EL (cell line): ENCODE measurements at places on chromosomes 3 and 15.

DNA sequence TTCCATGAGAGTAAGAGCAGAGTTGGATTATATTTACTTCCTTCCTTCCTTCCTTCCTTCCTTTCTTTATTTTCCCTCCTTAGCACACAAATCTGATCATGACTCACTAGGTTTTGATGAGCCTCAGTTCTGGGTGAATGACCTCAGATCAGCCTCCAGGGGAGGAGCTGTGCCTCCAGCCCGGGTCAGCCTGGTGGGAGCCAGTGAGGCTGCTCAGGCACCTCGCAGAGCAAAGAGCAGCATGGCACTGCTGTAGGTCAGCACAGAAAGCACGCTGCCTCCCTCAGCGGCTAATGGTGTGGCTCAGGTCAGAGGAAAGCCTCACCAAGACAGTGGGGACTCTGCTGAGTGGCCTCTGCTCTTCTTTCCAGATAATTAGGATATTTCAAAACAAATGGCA, 108.5 kb downstream of the SYNPR start:
- peak; percentile 2 for DNase-seq

GRCh38 chr3:24145981-24146822, 201.1 kb downstream of the NR1D2 start:
- peak; percentile 96 for DNase-seq

DNA sequence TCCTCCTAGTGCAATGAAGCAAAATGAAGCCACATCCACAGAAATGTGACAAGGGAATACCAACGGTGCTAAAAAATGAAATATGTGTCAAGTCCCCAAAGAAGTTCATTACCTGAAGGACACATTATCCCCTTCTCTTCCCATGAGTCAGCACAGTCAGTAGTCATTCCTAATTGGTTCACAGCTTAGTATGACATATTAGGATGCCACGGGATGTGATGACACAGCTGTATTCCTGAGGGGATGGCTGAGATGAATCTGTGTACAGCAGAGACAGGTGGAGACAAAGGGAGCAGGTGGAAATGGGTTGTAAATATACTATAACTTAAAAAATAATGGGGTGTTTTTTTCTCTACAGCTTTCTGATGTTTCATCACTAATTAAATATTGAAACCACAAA, 273.4 kb downstream of the ARRDC4 start:
- DNase-seq, result no peak

- DNase-seq, result no peak
Measured at GRCh38 chr3:28215407-28215806, 26.0 kb upstream of the CMC1 start.

- DNase-seq, result no peak
Measured at GRCh38 chr3:16909802-16910201, 25.0 kb downstream of the PLCL2 start.

GRCh38 chr3:49198611-49199230, 27.3 kb downstream of the KLHDC8B start:
- no peak for DNase-seq

DNA sequence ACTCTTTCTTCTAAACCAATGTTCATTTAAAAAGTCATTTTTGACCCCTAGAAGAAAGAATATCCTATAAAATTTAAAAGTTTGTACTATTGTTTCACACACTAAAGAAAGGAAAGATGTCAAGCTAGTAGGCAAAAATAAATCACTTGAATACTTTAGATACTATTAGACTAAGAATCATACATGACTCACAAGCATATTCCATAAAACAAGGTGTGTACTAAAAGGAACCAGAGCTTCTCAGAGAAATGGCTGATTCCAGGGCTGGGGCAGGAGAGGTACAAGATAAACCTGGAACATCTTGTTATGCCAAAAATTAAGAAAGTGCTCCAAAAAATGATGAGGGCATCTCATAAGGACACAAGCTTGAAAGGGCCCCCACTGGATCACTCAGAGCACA, 8.7 kb downstream of the DLG1 start:
- DNase-seq, result peak; percentile 18

DNA sequence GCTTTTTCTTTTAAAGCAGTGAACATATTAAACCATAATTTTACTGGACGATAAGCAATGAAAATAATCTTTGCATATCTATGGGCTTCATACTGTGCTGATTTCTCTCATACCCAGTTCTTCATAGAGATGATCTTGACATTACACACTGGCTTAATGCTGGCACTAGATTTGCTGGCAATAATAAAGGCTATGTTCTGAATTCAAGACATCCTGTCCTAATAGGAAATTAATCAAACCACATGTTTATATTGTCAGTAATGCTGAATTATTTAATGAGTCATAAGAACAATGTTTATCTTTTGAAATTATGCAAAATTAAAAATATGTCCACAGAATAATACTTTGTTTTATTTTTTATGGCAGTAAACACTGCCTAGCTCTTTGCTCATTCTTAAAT, 643.2 kb downstream of the OTOL1 start:
- no peak for DNase-seq

DNA sequence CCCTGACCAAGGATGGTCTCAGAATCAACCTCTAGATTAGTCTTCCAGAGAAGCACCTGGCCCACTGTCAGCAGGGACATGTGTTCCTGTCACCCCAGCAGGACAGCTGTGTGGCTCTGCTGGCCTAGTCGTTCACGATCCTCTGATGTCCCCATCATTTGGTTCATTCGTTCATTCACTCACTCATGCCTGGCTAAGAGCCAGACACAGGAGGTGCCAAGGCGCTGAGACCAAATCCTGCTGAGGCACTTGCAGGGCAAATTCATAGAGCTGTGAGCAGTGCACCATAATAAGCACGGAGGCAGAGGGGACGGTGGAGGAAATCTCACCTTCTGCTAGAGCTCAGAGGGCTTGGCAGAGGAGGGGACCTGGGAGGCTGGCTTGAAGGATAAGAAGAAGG, 49.9 kb upstream of the FGD5 start:
- no peak for DNase-seq

DNA sequence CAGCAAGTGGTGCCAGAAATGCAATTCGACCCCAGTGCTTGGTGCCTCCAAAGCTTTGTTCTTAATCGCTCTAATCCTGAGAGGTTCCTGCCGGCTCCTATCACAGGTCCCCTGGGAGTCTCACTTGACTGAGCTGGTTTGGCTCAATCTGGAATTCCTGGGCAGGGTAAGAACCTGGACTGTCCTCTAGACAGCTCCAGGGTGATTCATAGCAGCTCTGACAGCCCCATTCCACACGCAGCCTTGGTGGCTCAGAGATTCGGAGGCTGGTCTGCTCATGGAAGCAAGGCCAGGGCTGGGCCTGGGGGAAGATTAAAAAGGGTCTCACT, 37.9 kb downstream of the MYO5C start:
- DNase-seq, result no peak

GRCh38 chr3:175716446-175716845, 857.3 kb downstream of the NAALADL2 start:
- peak; percentile 48 for DNase-seq

- no peak for DNase-seq
Measured at GRCh38 chr3:72427624-72428023, 420.6 kb downstream of the SHQ1 start.

GRCh38 chr3:147538034-147538433, 128.9 kb downstream of the ZIC1 start:
- no peak for DNase-seq

DNA sequence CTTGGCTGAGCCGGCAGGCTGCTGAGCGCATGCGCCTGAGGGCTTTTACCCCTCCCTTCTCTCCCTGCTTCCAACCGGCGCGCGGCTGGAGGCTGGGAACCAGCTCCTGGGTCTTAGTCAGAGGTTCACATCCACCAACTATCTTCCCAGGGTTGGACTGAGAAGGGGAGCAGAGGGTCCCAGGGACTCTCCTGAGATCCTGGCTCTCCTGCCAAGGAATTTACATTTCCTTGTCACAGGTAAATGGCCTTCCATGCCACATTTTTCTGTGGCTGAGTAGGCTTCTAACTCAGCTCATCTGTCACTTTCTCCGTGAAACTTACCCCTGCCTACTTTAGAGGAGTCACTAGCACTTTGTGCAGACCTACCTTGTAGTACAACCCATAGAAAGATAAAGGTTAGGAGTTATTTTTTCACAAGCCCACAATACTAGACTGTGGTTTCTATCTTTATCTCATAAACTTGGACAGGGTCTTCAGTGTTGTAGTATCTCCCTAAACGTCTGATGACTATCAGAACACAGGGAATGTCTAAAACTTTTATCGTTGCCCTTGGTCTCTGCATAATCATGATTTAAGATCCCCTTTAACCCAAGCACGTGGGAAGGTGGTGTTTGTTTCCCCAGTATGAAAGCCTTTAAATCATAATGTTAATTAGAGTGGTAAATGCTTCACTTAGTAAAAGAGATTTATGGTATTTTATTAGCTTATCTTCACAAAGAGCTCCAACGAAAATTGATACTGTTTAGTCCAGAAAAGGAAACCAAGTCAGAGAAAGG, 638 bp upstream of the TBC1D5 start:
- no peak for DNase-seq

- peak; percentile 77 for DNase-seq
Measured at GRCh38 chr3:127735767-127736693, 63.3 kb downstream of the ABTB1 start.

GRCh38 chr3:142263112-142263511, 37.7 kb upstream of the GK5 start:
- peak; percentile 12 for DNase-seq

- no peak for DNase-seq
Measured at GRCh38 chr3:1139071-1139470, 46.2 kb downstream of the CNTN6 start.

GRCh38 chr3:64327100-64327804, 102.0 kb upstream of the PRICKLE2 start:
- DNase-seq, result peak; percentile 54

GRCh38 chr3:102206511-102207031, 228.2 kb upstream of the ZPLD1 start:
- peak; percentile 67 for DNase-seq
